ENCODE measurements at places on chromosomes 5 and 9.

- DNase-seq, result no peak
These were observed 124.6 kb upstream of the SARDH start for GRCh38 chr9:133862585-133863256.

GRCh38 chr5:120139039-120139438, 325.1 kb upstream of the PRR16 start:
- no peak for DNase-seq

DNA sequence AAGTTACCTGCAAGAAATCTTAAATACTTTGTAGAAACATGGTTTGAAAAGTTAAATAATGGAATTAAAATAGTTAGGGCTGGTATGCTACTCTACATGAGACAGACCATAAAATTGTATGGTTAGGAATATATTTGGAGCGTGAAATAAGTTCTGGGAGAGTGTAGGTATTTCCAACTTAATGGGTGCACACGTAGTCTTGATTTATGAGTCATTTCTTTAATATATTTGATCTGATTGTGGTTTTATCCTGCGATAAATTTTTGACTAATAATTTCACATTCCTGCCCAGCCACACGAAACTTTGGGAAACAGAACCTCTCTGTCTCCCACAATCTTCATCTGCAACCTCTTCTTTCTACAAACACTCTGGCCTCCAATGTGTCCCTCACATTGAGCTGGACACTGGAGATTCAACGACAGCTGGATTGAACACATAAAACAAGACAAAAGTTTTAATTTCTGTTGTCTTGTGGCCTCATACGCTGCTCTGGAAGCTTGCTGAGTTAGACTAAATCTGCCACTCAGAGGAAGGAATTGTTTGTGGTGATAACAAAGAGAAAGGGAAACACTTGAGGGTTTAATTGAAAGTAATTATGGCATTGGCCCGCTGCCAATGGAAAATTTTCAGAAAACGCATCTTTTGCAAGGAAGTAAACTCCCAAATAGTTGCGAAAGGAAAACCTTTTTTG, 201.8 kb upstream of the ZNF608 start:
- DNase-seq, result no peak

DNA sequence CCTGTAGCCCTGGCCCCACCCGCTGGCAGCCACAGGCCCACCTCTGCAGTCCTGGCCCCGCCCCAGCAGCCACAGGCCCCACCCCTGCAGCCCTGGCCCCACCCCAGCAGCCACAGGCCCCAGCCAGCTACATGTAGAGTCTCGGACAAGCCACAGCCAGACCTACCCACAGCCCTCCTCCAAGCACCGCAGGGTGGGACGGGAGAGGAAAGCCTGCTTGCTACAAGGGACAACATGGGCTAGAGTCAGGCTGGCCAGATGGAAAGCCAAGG, 49.5 kb upstream of the SARDH start:
- DNase-seq, result no peak

DNA sequence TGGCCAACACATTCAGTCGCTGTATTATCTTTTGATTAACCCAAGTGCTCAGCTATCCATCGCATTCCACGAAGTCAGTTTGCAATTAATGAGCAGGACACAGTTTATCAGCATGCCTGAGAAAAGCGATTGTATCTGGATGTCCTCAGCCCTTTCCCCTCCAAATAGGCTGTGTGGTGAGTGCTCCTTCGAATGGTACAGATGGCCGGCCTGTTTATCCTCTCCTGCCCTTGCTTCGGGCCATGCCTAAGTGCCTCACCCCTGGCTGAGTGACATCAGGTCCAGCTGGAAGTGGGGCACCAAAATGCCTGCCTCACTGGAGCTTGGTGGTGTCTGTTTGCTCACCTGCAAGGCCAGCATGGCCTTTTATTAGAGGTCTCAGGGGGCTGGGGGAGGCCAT, 317.3 kb downstream of the GADD45G start:
- DNase-seq, result no peak

- DNase-seq, result no peak
These were observed 127.2 kb downstream of the C9orf50 start for GRCh38 chr9:129493706-129494047.

DNA sequence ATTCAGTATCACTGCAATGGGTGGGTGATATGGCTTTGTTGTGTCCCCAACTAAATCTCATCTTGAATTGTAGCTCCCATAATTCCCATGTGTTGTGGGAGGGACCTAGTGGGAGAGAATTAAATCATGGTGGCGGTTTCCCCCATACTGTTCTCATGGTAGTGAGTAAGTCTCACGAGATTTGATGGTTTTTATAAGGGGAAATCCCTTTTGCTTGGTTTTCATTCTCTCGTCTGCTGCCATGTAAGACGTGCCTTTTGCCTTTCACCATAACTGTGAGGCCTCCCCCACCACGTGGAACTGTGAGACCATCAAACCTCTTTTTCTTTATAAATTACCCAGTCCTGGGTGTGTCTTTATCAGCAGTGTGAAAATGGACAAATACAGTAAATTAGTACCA, 9.5 kb upstream of the NANS start:
- DNase-seq, result no peak

GRCh38 chr9:4547016-4547415, 56.7 kb downstream of the SLC1A1 start:
- no peak for DNase-seq

- DNase-seq, result no peak
These were observed 180.2 kb upstream of the ZNF618 start for GRCh38 chr9:113695901-113696300.

GRCh38 chr9:127130661-127131538, 8.5 kb upstream of the ANGPTL2 start:
- no peak for DNase-seq

- DNase-seq, result no peak
These were observed 379.5 kb downstream of the CDH18 start for GRCh38 chr5:19608444-19609002.

DNA sequence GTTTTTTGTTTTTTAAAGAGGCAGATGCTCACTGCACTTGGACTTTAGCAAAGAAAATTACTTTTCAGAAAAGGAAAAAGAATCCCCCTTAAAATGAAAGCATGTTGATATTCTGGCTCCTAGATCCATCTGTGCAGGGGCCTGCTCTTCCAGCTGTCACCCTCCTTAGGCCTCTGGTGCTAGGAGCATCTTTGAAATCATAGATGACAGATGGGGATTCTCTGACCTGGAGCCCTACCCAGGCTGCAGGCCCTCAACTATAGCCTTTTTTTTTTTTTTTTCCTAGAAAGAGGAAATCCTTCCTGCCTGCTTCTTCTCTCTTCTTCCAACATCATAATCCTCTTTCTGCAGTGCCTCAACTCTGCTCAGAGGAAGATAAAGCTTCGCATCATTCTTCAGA, 16.3 kb upstream of the DCP2 start:
- no peak for DNase-seq

DNA sequence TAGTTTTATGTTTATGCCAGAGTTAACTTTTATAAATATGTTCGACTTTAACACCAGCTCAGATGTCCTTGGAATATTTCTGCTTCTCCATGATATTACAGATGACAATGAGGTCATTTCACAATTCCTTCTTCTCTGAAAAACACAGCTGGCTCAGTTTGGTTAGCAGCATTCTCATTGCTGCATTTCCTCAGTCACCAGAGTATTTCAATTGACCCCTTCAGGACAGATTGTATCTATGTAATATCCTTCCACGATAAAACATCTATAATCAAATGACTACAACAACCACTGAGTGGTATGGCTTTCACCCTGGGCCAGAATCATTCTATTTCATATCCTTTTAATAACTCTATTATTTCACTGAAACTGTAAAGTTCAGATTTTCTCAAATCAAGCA, 148.7 kb downstream of the OXCT1 start:
- no peak for DNase-seq

GRCh38 chr9:7121664-7122063, 363.9 kb downstream of the KDM4C start:
- no peak for DNase-seq

DNA sequence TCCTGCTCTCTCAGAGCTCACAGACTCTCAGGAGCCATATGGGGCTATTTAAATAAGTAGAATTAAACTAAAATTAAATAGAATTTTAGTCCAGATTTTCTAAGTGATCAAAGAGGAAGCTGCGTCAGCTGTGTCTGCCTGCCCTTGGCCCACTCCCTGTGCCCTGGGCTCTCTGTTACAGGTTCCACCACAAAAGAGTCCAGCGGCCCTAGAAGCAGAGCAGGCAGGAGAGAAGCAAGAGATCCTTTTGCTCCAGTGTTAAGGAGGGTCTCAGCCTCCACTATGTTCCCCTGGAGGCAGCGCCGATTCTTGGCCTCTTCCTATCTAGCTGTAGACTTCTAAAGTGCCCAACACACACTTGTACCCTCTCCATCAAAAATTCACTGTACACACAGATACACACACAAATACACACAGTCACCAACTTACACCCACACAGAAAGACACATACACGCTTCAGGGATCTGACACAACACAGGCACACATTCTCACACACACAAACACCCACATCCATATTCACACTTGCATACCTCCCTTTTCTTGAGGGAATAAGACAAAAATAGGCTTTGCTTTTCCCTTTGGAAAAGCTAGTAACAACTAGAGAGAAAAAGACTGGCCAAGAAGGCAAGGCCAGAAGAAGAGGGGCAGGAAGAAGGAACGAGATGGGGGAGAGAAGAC, 5.5 kb upstream of the TNIP1 start:
- DNase-seq, result no peak

DNA sequence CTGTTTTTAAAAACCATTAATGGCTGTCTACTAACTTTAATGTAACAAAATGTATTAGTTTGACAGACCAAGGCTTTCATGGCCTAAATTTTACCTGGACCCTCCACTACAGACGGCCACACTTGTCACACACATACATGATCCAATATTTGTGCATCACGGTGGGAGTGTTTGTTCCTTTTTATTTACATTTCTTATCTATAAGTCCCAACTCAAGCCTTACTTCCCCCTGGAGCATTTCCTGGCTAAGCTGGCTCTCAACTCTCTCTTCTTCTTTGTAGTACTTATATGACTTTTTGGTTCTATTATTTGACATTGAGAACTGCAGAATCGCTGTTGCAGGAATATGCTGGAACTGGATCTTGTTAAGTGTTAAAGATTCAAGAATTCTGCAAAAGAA, 534.4 kb downstream of the RAB3C start:
- DNase-seq, result no peak

DNA sequence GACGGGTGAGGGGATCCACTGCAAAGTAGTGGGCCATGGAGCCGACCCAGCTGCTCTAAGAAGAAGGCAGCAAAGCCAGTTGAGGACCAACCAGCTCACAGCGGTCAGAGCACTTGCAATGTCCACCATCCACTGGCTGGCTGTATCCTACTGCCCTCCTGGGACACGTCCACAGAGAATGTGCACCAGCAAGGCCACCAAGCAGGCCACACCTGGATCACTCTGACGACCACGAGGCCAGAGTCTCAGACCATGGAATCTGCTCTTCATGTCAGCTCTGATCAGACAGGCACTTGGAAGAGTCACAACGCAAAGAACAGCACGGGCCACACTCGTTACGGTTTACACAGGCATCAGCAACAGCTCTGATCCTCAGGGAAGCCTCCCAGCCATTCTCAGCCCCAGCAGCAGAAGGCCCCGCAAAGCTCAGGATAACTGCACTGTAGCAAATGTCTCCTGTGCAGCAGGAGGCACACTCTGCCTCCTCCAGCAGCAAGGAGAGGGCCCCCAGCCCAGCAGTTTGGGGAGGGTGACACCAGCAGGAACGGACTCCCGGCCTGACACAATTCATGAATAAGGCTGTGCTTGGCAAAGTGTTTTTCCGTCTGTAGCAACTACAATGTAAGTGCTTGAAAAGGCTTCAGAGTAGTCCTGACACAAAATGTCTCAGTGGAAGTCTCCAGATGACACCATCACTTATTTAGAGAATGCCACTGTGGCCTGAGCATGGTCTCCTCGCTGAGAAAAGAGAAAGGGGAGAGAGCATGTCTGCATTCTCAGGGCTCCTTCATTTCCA, 15.7 kb downstream of the SEMA4D start:
- DNase-seq, result no peak

GRCh38 chr5:133993185-133993936, 11.4 kb downstream of the VDAC1 start:
- DNase-seq, result no peak

DNA sequence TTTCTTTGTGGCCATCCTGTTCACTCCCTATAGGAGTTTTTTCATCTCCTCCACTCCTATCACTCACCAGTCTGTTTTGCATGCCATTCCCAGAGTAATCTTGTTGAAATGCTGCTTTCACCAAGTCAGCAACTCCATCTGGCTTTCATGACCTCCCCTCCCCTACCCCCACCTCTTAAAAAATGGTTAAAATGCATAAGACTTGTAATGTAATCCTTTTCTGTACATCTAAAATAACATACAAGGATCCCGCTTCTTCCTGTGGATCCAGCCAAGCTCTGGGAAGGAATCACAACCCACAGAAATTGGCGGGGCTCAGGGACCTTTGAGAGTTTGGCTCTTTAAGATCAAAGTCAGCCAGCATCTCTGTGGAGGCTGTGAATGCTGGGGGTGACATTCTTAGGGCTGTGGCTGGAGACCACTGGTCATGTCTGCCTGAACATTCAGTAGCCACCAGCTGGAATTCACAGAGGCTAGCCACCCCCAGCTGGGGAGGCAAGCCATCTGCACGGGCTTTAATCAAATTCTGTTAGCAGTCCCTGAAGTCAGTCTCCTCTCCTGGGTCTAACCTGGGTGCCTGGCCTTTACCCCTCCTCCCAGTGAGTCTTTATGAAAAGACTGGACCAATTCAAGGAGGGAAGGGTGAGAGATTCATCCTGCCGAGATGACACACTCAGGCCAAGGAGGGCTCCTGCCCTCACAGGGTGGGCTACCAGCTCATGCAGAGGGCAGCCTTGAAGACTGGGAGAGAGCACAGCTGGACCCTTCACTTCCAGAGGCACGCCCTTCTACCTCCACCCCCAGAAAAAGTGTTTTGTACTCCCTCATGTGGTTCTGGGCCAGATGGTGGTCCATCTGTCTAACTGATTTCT, 132.9 kb downstream of the LIFR start:
- no peak for DNase-seq

DNA sequence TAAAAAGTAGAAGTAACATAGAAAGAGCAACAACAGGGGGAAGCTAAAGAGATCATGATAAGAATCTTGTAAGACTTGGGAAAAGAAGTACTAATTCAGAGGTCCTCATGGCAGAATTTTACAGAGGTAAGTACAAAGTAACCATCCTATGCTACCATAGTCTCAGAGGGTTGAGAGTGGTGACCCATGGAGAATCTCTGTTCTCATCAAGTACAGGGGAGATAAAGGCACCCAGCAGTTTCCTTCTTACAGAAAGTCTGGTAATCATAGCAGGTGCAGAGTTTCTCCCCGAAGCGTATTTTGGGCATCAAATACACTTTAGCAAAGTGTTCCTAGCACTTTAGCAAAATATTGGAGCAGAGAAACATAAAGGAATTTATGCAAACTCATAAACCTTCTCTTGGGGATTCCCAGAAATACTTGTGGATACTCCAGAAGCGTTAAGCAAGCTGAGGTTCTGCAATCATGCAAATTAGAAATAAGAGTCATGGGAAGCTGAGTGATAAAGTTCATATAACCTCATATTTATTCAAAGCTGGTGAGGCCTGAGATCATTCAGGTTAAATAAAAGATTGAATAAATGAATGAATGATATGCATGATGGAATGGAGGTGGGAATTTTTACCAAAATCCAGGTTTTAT, 101.0 kb upstream of the SMC2 start:
- DNase-seq, result no peak

- DNase-seq, result no peak
These were observed 92.1 kb upstream of the FSD1L start for GRCh38 chr9:105355781-105356180.

GRCh38 chr5:10009802-10010201, 239.9 kb downstream of the ATPSCKMT start:
- no peak for DNase-seq

- DNase-seq, result no peak
These were observed 256.0 kb downstream of the GRIA1 start for GRCh38 chr5:153746440-153746839.

GRCh38 chr9:106468431-106468830, 394.5 kb upstream of the ZNF462 start:
- DNase-seq, result no peak
